Progenitor cell of endocrine pancreas (in vitro differentiated cells): ENCODE measurements at places on chromosomes 5 and 9. TPM values are rescaled to one million over a fixed set of nuclear protein-coding genes. Genes with fewer than 3 reads are reported as not detected.

DNA sequence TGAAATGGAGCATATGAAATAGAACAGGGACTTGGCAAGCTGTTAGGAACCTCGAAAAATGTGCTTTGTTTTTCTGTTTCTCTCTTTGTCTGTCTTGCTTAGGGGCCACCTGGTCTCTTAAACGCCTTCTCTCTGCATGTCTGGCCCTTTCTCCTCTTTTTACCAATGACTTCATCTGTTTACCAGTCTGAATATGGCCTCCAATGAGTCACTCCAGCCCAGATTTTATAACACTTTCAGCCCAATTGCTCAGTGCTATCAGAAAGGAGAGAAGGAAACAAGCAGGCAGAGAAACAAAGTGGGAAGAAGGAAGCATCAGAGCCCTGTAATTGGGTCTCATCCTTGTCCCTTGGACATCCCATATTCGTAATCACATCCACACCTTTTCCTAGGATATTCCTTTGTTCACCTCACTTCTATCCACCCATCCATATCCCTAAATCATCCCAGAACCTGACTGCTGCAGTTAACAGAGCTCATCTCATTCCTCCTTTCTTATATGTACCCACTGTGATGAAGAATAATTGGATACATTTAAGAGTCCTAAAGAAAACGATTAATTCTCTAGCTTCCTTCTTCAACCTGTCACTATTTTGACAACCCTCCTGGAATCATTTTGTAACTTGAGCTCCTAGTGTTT is 151.8 kb upstream of the GPR151 start:
- H3K4me1 ChIP-seq = peaks cover 4% of the 10 kb centered on the region
- no peak for DNase-seq
- H3K27me3 ChIP-seq = peaks cover 4% of the 10 kb centered on the region
- no peaks in the 10 kb centered on the region for H3K36me3 ChIP-seq

GRCh38 chr9:105647595-105648349 is 14.5 kb upstream of the TAL2 start:
- no peak for DNase-seq
- H3K4me3 ChIP-seq = no peak overlapping the region
- H3K36me3 ChIP-seq = no peaks in the 10 kb centered on the region
- H3K4me1 ChIP-seq = peaks cover 11% of the 10 kb centered on the region

Gene HSPA5
- 287 and 288 TPM in 2 replicates for total RNA-seq

Gene LCN9
- total RNA-seq = 0.57 and 1.5 TPM in 2 replicates

GRCh38 chr5:31291323-31291854 is 97.9 kb downstream of the CDH6 start:
- H3K27me3 ChIP-seq = no peaks in the 10 kb centered on the region
- peaks cover 21% of the 10 kb centered on the region for H3K36me3 ChIP-seq
- no peak overlapping the region for H3K4me3 ChIP-seq
- DNase-seq = no peak

Gene GOLM1
- 104 and 112 TPM in 2 replicates for total RNA-seq
